ENCODE measurements at places on chromosomes 4 and X.

- DNase-seq: no peak
Observed at GRCh38 chr4:163623787-163624186, 129.3 kb downstream of the TMA16 start.

- peak; percentile 0 for DNase-seq
Observed at GRCh38 chr4:126799971-126800574, 832.7 kb upstream of the INTU start.

DNA sequence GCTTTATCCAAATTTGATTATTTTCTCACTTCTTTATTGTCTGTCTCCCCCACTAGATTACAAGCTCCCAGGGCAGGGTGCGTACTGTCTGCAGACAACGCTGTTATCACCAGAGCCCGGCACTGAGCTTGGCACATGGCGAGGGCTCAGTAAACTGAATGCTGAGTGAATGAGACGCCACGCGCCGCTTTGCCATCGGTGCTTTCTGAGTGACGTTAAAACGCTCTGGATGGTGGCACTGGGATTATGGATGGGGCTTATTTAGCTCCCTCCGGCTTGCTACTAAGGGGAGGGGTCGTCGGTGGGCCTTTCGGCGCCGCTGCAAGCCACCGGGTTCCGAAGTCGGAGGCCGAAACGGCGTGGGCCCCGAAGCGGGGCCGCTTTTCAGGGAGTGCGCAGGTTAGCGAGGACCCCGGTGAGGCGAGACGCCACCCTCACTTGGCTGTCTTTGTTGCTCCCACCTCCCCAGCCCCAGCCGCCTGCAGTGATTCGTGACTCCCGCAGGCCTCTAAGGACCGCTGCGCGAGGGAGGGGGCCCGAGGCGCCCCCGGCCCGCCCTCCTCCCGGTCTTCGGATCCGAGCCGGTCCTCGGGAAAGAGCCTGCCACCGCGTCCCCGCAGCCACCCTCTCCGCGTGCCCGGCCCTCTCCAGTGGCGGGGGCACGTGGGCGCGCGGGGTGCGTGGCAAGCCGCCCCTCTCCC is 569 bp upstream of the FHL1 start:
- no peak for DNase-seq

GRCh38 chr4:7841894-7842293 is 97.8 kb downstream of the AFAP1 start:
- DNase-seq: no peak

DNA sequence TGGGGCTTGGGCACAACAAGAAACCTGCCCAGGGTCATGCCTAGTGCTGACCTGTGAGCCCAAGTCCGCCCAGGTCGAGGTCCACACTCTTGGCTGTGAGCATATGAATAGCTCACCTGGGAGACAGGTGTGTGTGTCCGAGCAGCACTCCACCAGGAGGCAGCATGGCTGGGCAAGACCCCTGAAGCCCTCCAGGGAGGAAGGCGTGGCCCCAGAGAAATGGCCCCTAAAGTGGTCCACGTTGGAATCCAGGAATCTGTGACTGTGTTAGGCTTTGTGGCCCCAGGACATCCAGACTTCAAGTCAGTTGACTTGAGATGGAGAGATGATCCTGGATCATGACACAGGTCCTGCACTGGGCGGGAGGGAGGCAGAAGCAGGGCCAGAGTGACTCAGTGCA is 138.8 kb downstream of the CPZ start:
- DNase-seq: no peak

DNA sequence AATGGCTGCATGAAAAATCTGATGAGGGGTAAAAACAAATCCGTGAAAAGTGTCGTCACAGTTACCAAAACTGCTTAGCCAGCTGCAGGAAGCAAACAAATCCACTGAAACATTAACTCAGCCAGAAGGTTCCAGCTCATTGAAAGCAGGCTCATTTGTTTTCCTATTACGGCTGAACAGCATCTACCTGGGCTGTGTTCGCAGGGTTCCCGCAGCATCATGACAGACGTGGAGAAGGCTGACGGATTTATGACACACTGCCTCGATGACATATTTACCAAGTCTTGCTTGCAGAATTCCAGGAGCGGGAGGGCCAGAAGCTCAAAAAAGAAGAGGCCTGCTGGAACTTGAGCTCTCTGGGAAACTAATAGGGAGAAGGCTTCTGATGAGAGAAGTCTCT is 781.1 kb downstream of the RAB28 start:
- no peak for DNase-seq

DNA sequence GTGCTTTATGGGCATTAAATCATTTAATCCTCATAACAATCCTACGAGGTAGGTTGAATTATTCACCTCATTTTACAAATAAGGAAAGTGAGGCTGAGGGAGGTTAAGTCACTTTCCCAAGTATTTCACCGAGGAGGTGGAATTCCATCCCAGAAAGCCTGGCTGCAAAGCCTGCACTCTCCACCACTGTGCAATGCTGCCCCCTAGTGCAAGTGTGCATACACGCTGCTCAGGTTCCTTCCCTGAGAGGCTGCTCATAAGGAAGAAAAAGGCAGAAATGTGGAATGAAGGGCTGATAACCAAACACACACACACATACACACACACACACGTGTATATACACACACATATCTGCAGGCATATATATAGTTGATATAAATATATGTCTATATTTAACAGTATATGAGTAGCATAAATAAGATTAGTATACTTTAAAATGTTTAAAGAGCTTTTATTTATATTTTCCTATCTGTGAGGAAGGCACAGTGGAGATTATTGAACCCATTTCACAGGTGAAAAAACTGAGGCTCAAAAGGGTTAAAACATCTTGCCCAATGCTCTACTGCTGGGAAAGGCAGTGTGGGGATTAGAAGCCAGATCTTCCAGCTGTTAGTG is 714.5 kb upstream of the TENM3 start:
- peak; percentile 10 for DNase-seq

Data from MV-4-11 (cell line).